ENCODE measurements at places on chromosomes 2 and 18.
A peak's percentile ranks its signal among the peaks of the same experiment; 100 is the strongest.

- DNase-seq, result no peak
Measured at GRCh38 chr2:1698188-1698945, 45.9 kb downstream of the PXDN start.

DNA sequence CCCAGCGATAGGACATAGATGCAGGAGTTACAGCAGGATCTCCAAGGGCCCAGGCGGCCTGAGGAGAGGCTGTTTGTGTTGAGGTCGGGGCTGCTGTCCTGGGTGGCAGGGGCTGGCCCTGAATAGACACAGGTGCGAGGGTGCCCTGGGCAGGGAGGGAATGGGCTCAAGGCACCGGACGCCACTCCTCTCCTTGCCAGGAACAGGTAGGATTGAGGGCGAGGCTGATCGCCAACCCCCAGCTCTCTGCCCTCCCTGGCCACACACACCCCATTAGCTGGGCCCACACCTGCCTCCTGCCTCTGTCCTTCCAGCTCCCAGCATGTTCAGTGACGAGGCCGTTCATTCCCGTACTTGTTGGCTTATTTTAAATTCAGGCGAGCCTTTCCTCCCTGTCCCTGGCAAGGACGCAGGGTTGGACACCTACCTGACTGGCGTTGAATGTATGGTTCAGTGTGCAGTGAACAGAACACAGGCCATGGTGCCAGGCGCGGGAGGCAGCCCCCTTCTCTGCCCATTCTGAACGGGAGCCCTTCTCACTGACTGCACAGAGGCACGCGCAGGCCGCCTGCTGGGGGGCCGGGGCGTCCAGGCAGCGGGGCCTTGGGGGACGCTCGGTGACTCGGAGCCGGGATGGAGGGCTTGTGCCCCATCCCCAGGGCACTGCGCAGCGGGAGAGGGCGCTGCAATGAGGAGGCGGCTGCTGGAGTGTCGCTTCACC, 41.3 kb upstream of the SNED1 start:
- no peak for DNase-seq

GRCh38 chr2:221546505-221547225, 25.4 kb downstream of the EPHA4 start:
- DNase-seq, result no peak

- peak; percentile 95 for DNase-seq
Measured at GRCh38 chr2:42141687-42142546, 27.2 kb upstream of the EML4 start.

DNA sequence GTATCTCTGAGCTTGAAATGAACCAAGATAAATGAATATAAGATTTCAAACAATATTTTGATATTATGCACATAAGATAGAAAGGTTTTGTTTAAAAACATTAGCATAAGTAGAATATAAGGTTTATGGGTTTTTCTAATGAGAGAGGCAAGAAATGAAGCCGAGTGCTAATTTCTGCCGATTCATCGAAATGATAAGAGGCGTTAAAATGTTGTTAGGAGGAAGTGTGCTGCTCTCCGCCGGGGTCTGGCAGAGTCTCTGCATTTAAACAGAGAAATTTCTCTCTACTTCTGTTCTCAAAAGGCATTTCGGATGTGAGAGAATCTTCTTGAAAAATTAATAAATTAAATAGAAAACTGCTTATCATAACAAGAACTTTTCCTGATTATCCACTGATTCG, 83.6 kb downstream of the MRPS9 start:
- DNase-seq, result no peak

GRCh38 chr2:23429036-23429435, 44.1 kb downstream of the KLHL29 start:
- DNase-seq, result no peak

DNA sequence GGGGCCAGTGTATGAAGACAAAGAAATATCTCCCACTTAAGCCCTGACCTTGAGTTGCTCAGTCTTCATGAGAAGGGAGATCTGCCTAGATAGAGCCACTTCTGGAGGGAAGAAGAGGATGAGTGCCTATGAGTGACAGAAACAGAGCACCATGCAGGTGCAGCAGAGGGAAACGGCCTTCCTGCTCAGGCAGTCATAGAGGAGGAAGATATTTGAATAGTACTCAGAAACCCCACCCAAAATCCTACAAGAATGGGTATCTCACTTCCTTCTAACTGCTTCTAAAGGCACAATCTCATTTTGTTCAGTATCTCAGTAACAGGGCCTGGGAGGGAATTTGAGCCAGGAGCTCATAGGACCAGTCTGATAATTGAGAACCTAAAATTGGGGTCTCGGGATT, 339.3 kb downstream of the ALK start:
- DNase-seq, result no peak

DNA sequence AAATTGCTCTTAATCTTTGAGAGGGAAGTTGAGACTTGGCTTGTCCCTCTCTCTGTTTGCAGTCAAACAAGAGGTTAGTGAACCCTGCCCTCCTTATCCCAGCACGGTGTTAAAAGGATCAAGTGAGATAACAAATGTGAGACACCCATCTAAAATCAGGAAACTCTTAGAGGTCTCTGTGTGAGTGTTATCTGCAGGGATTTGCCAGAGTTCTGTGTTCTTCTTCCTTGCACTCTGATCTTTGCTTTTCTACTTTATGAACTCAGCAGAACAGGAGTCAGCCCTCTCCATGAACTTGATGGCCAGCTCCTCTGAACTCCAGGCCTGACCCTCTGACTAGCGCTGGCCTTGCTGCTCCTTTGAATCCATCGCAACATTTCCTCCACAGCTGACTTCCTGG, 123.8 kb downstream of the NCKAP5 start:
- no peak for DNase-seq

GRCh38 chr2:3637311-3637675, 20.7 kb upstream of the ALLC start:
- DNase-seq, result no peak

DNA sequence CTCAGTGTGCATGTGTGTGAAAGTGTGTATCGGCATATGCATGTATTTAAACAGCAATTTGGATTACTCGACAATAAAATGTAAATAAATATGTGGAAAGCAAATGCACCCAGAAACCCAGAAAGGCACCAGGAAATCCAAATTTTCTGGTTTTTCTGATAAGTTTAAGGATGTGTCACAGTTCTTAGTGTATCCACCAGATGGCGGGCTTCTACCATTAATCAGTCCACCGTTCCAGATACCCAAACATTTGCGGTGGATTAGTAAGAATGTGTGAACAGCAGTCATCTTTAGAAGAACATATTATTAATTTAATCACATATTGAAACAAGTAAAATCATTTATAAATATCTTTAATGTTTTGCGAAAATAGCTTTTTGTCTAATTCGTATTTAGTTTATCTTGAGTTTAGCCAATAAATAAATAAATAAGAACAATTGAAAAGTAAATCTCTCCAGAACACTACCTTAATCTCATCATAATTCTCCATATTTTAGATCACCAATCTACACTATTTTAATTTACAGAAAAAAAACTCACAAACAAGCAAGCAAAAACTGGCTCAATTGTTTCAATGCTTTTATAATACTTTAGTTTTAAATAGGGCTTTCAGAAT, 298.9 kb downstream of the DSEL start:
- peak; percentile 87 for DNase-seq

- peak; percentile 44 for DNase-seq
Measured at GRCh38 chr2:72576861-72577260, 249.0 kb downstream of the EXOC6B start.

DNA sequence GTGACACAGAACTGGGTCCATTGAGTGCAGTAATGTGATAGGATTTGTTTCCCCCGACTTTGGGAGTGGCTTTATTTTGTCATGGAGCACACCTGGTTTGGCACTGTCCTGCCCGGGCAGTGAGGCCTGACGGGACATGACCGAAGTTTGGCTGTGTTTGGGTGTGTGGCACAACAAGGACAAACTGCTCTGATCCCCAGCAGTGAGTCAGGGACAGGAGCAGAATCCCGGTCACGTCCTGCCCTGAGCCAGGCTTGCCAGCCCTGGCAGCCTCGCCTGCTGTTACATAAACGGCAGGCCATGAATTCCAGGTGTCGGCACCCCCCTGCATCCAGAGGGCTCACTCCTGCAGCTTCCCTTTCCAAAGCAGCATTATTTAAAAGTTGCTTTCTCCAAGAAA, 45.7 kb downstream of the IMPA2 start:
- DNase-seq, result no peak

DNA sequence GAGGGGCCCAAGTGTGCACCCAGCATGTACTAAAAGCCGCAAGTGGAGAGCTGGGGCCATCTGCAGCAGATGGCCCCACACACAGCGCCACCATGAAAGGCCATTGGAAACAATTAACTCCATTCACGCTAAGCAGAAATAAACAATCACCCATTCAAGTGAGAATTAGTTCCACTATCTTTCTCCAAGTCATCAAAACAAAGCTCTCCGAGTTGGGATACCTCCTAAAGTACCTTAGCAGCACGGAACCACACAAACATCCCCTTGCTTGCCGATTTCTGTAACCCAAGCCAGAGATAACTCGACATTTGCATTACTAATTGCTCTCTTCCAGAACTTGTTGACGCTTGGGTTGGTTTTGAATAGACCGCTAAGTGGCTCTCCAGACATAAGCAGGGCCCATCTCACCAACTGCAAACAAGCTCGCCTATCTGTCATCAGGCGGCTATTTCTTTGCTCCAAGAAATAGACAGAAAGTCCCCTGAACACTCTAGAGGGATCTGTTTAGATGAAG, 840.6 kb upstream of the SALL3 start:
- no peak for DNase-seq

- no peak for DNase-seq
Measured at GRCh38 chr18:7603259-7604000, 36.3 kb downstream of the PTPRM start.

DNA sequence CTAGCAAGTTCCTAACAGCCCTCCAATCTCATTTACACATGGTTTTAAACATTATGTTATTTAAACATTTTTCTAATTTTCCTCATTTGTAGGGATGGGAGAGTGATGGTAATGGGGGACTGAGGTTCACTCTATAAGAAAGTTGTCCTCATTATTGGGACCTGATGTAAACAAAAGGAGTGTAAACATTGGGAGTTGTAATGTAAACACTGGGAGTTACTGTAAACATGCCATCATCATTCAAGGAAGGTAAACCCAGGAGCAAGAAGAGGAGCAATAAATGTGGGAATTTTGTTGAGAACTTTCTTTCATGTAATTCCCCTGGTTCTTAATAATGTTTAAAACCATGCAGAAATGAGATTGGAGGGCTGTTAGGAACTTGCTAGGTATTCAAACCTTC, 17.8 kb downstream of the RFTN2 start:
- no peak for DNase-seq

- no peak for DNase-seq
Measured at GRCh38 chr18:63158676-63159291, 160.8 kb downstream of the BCL2 start.
